ENCODE measurements at places on chromosomes 1 and 21.

- no peak for DNase-seq
Measured at GRCh38 chr1:11462224-11462923, 16.6 kb upstream of the DISP3 start.

DNA sequence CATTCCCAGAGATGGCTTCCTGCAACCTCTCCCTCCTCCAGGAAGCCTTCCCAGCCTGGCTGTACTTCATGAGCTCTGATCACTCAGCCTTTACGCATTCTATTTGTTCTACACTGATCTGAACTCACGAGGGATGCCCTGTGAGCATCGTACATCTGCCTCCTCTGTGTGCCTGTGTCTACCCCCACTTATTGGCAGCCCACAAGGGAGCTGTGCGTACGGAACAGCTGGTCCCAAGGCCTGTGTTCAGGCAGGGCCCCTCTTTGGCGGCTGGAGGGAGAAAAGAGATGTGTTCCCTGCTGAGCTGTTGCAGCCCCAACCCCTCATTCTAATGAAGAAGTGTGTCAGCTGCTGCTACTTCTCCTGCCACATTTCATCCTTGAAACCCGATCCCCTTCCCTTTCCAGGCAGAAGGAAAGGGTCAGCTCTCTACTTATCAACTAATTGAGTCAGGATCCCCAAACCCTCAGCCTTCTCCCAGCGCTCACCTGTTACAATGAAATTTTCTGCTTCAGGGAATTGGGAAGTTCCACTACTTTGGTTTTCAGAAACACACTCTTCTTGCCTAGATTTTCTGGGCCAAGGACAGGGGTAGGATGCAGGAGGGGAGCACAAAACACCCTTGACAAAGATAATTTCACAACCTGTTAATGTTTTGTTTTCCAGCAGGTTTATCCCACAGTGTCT lies 3.2 kb downstream of the INKA2 start:
- DNase-seq = no peak

DNA sequence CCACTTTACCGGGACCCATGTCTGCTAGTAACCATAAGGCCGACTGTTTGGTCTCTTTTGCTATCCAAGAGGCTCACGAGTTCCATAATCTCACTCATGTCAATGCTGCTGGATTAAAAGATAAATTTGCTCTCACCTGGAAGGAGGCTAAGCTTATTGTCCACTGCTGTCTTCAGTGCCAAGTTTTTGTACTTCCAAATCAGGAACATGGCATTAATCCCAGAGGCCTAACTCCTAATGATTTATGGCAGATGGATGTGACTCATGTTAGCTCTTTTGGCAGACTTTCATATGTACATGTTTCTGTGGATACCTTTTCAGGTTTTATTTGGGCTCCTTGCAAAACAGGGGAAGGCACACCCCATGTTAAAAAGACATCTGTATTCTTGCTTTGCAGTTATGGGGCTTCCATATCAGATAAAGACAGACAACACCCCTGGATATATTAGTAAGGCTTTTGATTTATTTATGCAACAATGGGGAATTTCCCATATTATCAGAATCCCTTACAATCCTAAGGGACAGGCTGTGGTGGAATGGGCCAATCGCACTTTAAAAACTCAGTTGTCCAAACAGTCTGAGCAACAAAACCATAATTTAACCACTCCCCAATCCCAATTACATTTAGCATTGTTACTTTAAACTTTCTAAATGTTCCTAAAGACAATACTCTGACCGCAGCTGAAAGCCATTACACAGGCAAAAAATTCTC lies 162.7 kb downstream of the IER5 start:
- DNase-seq = no peak

DNA sequence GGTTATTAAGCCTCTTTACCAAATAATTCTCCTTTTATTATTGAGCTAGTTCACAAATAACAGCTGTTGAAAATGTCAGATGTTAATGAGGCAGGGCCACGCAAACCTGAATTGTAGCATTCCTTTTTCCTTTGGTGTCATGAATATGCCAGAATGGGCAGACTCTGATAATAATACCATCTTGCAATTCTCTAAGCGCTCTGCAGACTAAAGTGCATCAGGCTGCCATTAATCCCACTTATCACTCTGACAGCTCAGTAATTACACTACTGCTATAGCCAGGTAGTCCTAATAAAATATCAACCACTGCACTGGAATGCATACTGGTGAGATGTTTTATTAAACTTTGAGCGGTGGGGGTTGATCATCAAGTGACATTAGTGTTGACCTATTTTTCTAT lies 177.7 kb downstream of the DPYD start:
- DNase-seq = no peak

- DNase-seq = no peak
Measured at GRCh38 chr1:31434979-31435378, 22.0 kb downstream of the SERINC2 start.

- DNase-seq = no peak
Measured at GRCh38 chr21:22725436-22725835, 1727.2 kb downstream of the NCAM2 start.

GRCh38 chr1:227915564-227916553 lies 31.9 kb downstream of the WNT9A start:
- no peak for DNase-seq

GRCh38 chr1:228860911-228861831 lies 125.9 kb downstream of the RHOU start:
- DNase-seq = no peak

DNA sequence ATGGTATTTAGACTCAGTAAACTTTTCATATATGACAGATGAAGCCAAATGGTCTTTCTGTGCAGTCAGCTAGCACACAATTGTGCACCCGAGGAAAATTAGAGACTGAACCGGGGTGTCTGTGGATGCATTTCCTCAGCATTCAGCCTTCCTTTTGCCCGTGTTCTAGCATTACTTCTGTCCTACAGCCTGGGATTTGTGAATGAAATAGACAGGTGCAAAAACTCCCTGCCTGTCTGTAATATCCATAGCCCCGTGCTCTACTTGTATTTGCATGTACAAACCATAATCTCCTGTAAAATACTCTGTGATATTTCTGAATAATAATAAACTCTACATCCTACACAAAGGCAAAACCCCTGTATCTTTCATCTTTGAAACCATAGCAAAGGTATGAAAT lies 64.8 kb upstream of the LGALS8 start:
- no peak for DNase-seq

- no peak for DNase-seq
Measured at GRCh38 chr1:84247425-84248220, 53.9 kb upstream of the SAMD13 start.

DNA sequence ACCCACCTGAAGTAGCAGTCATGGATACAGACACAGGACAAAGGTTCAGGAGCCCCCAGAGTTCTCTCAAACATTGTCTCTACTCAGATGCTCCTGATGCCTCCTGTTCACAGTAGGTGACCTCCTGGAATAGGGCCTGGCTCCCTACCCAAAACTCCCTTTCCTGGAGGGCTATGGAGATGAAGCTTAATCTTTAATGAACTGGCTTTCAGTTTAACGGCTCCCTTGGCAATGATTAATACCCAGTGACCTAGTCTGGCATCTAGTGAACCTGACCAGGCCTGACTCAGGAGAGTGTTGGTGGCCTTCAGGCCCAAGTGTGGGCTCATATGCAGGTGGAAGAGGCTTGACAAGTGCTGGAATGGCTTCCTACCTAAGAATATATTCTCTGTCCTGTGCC lies 65.2 kb upstream of the TRABD2B start:
- DNase-seq = no peak

- no peak for DNase-seq
Measured at GRCh38 chr1:44348061-44348485, 7.0 kb downstream of the ERI3 start.

DNA sequence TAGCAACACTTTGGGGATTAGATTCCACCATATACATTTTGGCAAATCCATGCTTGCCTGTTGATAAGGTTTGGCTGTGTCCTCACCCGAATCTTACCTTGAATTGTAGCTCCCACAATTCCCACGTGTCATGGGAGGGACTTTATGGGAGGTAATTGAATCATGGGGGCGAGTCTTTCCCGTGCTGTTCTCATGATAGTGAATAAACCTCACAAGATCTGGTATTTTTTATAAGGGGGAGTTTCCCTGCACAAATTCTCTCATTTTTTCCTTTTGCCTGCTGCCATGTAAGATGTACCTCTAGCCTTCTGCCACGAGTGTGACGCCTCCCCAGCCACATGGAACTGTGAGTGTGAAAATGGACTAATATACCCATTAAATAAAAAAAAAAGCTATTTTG lies 265.3 kb downstream of the MRPL39 start:
- no peak for DNase-seq

DNA sequence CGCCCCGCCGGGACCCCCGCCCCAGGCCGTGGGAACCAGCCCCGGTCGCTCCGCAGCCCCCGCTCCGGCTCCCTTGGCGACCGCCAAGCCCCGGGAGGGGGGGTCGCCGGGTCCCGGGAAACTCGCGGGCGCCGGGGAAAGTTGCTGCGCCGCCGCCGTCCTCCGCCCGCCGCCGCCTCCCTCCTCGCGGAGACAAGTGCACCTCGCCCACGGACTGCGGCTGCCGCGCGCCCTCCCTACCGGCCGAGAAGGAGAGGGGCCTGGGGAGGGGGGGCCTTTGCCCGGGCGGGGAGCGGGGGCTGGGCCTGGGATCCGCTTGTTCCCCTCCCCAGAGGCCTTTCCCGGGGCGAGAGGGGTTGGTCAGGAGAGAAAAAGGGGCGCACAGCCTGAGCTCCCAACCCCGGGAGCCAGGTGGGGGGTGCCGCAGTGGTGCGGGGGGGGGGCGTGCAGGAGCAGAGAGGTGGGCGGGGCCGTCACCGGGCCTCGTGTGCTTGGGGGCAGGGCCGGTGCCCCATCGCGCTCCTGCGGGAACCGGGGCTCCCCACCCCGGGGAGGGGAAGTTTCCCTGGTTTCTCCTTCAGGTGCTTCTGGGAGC lies 592 bp downstream of the AGRN start:
- no peak for DNase-seq

DNA sequence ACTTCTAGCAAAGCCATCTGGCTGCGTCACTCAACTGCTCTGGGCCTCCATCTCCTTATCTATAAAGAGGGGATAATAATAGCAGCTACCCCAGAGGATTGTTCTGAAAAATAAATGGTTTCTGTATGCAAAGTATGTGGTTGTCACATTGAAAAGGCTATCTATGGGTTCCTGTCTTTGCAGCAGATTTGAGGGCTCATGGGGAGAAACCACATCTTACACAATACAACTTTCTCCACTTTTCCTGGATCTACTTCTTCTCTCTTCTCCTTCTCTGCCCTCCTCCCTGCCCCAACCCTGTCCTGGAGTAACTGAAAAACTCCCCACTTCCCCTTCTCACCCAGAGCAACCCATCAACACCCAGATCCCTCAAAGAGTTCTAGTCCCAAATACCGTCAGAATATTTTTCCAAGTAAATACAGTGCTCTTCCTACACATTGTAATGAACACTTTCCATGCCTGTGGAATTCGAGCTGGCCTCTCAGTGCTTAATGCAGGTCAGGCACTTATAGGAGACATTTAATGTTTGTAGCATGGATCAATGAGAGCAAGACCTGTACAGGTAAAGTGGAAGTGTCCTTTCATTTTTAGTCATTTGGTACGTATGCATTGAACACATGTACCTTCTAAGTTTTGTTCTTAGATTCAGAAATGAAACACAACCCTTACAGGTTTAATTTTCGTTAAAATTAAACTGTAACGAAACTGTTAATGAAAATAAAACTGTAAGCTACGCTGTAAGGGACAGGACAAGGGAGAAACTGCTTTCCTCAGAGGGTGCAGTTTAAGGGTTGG lies 131.9 kb downstream of the AK5 start:
- no peak for DNase-seq

- DNase-seq = no peak
Measured at GRCh38 chr1:224387302-224387912, 30.7 kb downstream of the CNIH4 start.

DNA sequence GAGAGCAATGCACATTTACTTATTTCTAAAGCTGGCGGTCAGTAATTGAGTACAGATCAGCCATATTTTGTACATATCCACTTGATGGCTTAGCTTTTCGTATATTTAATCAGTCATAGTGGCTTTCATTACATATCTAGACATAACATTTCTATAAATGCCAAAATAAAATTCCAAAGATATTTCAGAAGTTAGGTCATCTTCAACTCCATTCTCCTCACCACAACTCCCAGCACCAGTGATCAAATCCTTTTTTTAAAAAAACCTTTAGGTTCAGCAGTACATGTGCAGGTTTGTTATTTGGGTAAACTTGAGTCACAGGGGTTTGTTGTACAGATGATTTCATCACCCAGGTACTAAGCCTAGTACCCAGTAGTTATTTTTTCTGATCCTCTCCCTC lies 53.9 kb upstream of the GNG4 start:
- DNase-seq = no peak

GRCh38 chr1:111513410-111514020 lies 10.1 kb upstream of the ADORA3 start:
- no peak for DNase-seq

GRCh38 chr1:167808104-167808503 lies 86.3 kb downstream of the MPZL1 start:
- no peak for DNase-seq

- DNase-seq = no peak
Measured at GRCh38 chr1:102901996-102902395, 206.3 kb downstream of the COL11A1 start.

GRCh38 chr1:202967684-202968281 lies 726 bp upstream of the CYB5R1 start:
- DNase-seq = no peak

DNA sequence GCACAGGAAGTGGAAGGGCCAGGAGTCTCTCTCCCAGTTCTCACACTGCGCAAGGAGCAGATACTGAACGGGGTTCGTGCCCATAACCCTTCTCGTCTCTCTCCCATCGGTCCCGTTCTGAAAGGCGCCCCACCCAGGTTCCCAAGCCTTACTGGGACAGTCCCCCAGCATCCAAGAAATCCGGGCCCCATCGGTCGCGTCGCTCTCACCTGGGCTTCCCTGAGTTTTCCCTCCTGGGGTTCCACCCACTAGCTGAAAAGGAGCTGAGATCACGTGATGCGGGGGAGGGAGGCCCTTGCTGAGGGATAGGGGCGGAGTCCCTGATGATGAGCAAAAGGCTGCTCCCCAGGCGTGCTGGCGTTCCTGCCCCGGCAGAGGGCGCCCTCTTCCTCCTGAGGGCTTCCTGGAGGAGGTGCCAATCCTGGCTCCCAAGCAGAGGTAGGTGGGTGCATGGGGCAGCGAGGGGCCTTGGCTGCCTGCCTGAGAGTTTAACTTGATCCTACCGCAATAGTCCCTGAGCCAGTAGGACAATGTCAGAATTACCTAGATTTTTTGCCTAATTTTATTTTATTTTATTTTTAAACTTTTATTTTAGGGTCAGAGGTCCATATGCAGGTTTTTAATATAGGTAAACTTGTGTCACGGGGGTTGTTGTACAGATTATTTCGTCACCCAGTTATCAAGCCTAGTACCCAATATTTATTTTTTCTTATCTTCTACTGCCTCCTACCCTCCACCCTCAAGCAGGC lies at the start of gene SPOCD1:
Gene SPOCD1, minus strand, starts transcription at position 271 of the 749 bp plus-strand sequence. CDS start 689 bp downstream, outside the sequence.
- peak; percentile 43 for DNase-seq

DNA sequence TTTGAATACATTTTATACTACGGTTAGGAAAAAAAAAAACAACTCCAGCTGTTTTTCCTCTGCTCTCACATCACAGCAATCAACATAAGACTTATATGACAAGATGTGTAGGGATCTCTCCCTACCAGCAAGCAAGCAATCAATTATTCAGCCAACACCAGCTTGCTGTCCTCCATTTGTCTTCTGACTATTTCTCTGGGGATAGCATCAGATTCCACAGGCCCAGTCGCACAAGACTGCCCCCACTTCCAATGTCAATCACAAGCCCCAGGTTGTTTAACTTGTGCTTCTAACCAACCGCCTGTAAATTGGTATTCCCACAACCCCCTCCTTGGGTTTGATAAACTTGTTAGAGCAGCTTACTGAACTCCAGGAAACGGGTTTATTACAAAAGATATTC lies 873.1 kb upstream of the TMPRSS15 start:
- DNase-seq = no peak

GRCh38 chr1:203097001-203097400 lies 11.2 kb upstream of the MYOG start:
- DNase-seq = no peak
